ENCODE measurements at places on chromosomes 5 and 9. TPM values are rescaled to one million over a fixed set of nuclear protein-coding genes. Genes with fewer than 3 reads are reported as not detected.

Gene RLN1
- not detected for total RNA-seq

DNA sequence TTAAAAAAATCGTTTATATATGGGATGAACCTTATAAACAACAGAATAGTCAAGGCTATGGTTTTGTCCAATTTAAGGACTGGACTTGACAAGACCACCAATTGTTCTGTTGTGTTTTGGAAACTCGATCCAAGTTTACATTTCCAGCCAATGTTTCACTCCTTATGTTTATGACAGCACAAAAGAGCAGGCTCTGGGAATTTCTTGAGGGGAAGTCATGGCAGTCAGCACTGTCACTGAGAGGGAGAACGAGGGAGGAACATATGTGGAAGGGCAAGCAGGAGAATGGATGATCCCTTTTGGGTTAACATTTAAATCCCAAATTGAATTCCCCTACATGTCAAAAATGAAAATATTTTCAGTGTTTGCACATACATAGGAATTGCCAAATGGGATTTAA, 292.5 kb downstream of the MARCHF11 start:
- DNase-seq, result no peak

GRCh38 chr9:77175151-77175550, 2.2 kb upstream of the VPS13A start:
- no peak for DNase-seq

Gene GABRA6
- not detected for total RNA-seq

Gene SAXO1
- under 0.01 TPM for total RNA-seq

- no peak for DNase-seq
Measured at GRCh38 chr5:71588533-71588885, 1.4 kb downstream of the MCCC2 start.

Gene PTGR1
- total RNA-seq, result 62.6 TPM

Gene SLC1A3
- total RNA-seq, result 76.9 TPM

- no peak for DNase-seq
Measured at GRCh38 chr9:108528231-108528630, 327.6 kb downstream of the ACTL7B start.

GRCh38 chr9:462121-462520, 247.5 kb downstream of the DOCK8 start:
- no peak for DNase-seq

Gene PLCXD3
- not detected for total RNA-seq

DNA sequence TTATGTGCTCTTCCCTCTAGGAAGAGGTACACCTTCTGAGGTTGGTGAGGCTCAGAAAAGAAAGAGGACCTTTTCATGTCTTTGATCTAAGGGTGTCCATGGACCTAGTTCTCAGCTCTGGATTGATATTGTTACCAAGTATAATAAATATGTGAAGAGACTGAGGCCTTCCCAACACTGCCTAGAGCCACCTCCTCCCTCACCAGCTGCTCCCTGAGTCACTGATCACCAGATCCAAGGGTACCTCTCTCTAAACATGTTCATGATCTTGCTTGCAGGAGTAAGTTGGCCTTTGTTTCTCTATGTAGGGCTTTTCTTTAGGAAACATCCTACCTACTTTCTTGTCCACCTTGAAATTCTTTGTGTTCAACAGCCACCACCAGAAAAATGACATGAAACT, 218.8 kb upstream of the ADRA1B start:
- DNase-seq, result no peak

DNA sequence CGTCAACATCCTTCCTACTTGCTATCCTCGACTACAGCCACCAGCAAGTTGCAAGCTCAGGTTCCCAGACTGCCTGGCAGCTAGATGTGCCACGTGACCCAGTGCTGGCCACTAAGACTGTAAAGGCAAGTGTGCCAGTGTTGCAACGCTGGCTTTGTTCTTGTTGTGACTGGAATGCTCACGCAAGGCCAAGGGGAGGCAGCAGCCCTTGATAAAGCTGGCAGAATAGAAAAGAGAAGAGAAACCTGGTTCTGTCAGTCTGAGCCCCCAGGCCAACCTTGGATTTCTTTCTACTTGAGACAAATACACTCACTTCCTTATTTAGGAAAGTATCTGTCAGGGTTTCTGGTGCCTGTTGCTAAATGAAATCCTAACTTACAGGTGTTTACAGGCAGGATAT, 113.0 kb downstream of the KLHL3 start:
- DNase-seq, result no peak

DNA sequence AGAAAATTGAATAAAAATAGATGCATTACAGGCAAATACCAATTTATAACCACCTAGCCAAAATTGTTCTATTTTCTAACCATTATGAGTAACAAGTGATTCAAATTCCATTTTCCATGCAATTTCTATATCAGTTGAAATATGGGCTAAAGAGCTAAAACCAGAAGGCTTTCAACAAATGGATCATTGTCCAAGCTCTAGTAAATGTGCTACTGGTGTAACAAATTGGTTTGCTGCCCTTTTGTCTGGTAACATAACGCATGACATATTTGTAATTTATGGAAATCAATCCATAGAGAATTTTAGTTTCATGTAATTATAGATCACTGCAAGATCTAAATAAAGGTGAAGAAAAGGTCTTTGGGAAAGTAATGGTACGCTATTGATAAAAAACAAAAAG, 708.0 kb upstream of the GRAMD2B start:
- no peak for DNase-seq

GRCh38 chr5:96572864-96573512, 89.2 kb upstream of the CAST start:
- peak; percentile 94 for DNase-seq

Gene PNPLA7
- total RNA-seq, result 2.7 TPM

Gene OR1Q1
- total RNA-seq, result not detected

GRCh38 chr5:159878988-159879471, 37.3 kb upstream of the ADRA1B start:
- DNase-seq, result peak; percentile 88

- no peak for DNase-seq
Measured at GRCh38 chr9:95864852-95865580, 10.5 kb upstream of the ERCC6L2 start.

DNA sequence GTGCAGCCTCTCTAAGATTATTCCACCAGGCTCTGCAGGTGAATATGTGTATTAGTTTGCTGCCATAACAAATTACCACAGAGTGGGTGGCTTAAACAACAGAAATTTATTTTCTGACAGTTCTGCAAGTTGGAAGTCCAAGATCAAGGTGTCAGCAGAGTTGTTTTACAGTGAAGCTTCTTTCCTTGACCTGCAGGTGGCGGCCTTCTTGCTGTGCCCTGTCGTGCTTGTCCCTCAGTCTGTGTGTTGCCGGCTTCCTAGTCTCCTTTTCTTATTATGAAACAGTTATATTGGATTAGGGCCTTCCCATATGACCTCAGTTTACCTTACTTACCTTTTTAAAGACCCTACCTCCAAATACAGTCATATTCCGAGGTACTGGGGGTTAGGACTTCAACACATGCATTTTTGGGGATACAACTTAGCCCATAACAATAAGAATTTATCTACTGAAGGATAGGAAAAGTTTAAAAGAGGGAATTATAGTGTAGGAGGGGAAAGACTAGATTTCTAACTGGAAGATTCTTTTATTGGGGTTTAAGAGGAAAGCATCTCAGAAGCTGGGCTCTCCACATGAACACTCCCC, 97.4 kb downstream of the OSTF1 start:
- DNase-seq, result no peak

- peak; percentile 74 for DNase-seq
Measured at GRCh38 chr5:154740957-154741356, 14.2 kb upstream of the LARP1 start.

Gene HAVCR2
- 0.72 TPM for total RNA-seq

DNA sequence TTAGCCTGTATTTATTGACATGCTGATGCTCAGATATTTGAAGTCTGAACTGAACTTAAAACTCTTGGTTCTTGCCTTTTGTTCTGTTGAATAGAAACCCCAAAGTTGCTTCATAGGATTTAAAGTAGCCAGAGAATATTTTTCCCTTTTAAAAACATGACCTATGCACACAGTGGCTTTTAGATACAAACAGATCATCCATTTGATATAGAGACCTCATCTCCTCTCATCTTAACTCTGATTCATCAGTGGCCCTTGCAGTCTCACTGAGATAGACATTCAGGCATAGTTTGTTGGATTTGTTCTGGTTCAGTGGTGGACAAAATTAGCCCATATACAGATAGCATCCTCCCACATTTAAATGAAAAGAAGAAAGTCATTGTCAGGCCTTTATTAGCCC, 43.5 kb upstream of the PJA2 start:
- DNase-seq, result no peak

DNA sequence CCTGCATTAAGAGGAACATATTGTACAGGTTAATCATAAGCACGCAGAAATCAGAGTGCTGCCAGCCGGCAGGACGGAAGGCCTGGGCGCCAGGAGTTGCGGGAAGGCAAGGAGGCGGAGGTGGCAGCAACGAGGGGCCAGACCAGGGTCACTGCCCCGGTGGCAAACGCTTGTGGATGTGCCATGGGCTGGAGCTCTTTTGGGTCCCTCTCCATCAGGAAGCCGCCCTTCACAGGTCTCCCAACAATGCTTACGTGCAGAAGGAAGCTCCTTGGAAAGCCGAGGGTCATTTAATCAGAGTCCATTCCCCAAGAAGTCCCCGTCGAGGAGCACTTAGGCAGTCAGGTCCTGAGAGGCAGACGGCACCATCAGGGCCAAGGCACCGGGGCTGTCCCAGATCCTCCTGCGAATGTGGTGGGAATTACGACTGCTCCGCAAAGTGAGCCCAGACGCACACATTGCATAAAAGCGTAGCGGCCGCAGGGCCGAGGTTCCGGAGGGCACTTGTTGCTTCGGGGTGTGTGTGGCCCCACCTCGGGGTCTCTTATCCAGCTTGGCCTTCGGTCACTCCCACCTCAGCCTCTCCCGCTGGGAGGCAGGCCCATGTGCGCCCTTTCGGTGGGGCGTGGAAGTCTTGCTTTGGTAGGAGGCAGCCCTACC, 20.5 kb downstream of the MRPL36 start:
- no peak for DNase-seq

DNA sequence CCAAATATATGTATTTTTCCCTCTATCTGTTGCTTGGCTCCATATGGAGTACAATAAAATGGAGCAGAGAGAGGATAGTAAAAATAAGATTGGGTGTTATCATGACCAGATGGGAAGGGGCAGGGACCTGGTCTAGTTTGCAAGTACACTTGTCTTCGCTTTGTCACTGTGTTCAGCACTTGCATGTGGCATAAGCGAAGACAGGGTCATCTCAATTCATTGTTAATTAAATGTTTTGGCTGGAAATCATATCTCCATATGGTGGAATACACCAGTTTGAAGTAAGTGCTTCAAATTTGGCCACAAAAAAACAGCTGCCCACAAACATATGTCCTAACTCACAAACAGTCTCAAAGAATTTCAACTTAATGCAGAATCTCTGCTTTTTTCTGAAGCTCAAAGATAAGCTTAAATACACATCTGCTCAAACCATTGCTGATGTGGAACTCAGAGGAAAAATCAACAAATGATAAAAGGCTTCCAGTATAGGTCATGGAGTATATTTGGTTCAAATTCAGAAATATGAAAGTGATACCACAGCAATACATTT, 865.4 kb downstream of the TLE4 start:
- no peak for DNase-seq

- no peak for DNase-seq
Measured at GRCh38 chr9:131633491-131634031, 88.2 kb downstream of the PRRT1B start.

DNA sequence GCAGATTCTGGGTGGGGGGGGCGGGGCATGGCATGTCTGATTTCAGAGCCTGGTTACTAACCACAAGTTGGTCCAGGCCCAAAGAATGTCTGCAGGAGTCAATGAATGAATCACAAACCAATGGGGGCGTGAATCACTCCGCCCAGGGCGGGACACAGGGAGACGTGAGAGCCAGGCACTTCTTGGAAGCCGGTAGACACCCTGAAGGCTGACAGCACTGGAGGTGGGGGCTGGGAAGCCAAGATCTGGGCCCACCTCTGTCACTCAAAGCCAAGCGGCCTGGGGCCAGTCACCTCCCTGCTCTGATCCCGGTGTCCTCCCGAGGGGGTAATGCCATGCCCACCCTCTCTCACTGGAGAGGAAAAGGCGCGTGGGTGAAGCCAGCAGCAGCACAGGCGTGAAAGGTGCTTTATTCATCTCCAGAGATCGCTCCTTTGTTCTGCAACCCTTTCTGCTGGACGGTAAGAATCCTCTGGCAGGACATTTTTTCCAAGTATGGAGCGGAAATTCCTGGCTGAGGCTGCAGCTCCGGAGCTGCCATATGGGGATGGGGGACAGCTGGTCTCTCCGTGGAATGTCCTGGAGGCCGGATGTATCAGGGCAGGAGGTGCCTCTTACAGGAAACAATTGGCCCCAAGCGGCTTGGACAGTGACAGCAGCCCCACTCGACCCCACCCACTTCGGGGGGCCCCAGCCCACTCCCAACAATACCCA, 85.0 kb downstream of the STK10 start:
- DNase-seq, result peak; percentile 98

DNA sequence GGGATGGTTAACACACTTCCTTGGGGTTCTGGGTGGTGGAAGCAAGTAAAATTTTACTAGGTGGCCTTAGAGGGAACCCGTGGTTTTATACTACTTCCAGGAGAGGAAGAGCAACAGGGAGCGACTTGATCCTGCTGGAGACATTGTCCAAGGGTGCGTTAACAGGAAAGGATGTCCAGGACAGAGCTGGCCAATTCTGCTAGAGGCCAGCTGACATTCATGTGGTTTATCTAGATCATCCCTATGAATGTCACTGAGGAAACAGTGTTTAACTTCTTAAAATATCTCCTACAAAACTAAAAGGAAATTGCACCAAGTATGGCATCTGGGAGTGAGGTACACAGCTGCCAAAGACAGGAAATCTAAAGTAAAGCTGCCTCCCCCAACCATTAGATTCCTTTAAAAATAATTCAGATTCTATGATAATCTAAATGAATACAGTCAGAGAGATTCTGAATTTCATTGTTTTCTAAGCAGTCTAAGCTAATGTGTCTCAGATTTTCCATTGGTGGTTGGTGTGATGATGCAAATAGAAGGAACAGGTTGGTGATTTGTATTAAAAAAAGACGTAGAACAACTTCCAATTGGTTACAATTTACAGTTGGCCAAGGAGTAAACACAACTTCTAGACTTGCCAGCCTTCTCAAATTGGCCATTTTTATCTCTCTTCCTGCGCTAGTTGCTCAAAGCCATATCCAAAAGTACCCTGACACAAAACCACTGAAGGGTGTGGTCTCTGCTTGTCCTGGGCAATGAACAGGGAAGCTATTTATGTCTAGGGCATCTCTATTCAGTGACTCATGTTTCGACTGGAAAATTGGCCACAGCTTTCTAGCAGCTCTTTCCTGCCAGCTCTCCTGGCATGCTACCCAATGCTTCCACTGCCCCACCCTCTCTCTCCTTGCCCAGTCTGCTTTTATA, 574.7 kb upstream of the MEF2C start:
- peak; percentile 78 for DNase-seq

Gene XRCC4
- total RNA-seq, result 6.8 TPM

Gene SNX24
- total RNA-seq, result 22.7 TPM

GRCh38 chr5:127358740-127359139, 68.1 kb downstream of the MEGF10 start:
- peak; percentile 41 for DNase-seq

Gene SLC2A6
- total RNA-seq, result 25.3 TPM
